ENCODE measurements at places on chromosomes 4 and X. TPM values are rescaled to one million over a fixed set of nuclear protein-coding genes. Genes with fewer than 3 reads are reported as not detected.

DNA sequence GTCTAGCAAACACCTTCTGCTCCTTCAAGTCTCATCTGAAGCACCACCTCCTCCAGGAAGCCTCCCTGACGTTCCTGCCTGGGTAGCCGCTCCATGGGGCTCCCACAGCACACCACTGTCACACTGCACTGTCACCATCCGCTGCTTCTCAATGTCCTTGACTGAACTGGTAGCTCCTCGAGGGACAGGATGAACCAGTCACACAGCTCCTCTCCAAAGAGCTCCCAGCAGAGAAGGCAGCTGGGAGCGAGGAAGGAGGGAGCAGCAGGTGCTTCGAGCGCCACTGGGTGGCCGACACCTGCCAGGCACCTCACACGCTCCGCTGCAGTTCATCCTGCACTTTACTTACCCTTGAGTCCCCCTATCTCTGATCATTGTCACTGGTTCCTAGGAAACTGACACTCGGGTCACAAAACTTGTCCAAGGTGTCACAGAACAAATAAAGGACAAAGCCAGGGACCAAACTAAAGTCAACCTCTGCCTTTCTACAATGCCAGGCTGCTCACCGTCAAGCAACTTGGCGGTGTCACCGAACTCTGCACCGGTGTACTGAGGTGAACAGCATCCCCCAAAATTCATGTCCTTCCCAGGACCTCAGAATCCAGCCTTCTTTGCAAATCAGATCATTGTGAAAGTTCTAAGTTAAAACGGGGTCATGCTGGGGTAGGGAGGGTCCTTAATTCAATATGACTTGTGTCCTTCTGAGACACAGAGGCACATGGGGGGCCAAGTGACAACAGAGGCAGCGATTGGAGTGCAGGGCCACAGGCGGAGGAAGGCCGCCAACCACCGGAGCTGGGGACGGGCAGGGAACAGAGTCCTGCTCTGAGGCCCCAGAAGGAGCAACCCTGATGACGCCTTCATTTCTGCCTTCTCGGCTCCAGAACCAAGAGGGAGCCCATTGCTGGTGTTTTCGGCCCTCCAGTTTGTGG, 5.5 kb upstream of the S100P start:
- no peak for DNase-seq

DNA sequence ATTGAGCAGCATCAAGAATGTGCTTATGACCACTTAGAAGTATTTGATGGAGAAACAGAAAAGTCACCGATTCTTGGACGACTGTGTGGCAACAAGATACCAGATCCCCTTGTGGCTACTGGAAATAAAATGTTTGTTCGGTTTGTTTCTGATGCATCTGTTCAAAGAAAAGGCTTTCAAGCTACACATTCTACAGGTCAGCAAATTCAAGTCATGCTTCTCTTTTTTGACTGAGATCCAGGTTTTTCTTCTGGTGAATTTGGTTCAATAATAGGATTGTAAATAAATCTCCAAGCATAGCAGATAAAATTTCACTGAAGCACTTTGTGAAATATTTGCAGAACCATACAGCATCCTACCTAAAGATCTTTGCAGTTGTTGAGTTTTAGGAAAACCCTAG, 218.1 kb downstream of the TLL1 start:
- peak; percentile 3 for DNase-seq

GRCh38 chr4:189088780-189089179, 851.9 kb upstream of the FRG1 start:
- no peak for DNase-seq

GRCh38 chr4:178314287-178314686, 872.0 kb upstream of the AGA start:
- no peak for DNase-seq

DNA sequence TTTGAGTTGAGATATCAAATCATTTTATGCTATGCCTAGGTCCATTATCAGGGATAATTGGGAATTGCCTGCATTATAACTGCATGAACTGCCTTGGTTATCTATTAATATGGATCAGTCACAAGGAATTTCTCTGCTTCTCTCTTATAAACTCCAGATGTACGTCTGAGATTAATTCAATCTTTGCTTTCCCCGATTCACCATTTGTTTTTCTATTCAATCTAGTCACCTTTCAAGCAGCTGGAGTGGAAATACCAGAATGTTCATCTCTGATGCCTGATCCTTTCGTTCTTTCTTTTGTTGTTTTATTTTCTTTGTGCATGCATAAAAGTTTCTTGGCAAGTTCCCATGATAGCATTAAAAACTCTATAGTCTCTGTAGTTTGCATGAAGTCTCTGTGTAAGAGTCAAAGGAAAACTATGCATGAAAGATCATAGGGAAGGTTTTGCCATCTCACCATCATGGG, 22.6 kb downstream of the SYNPO2 start:
- no peak for DNase-seq

DNA sequence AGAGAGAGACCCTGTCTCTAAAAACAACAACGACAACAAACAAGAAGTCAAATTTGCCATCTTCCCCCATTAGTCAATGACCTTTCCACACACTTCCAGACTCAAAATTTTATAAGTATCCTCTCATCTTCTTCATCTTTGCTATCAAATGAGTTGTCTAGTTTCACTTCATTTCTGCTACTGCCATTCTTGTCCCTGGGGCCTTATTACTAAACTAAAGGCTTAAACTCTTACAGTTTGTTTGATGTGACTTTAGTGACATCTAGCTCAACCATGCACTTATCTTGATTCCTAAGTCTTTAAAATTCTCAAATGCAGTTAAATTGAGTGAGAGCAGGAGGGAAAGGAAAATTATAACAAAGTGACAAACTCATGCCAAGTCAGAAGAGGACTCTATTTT, 271.8 kb upstream of the GK2 start:
- no peak for DNase-seq

- DNase-seq = no peak
These were observed 63.4 kb downstream of the SLC9A7 start for GRCh38 chrX:46695491-46695890.

- no peak for DNase-seq
These were observed 51.4 kb upstream of the PCDH18 start for GRCh38 chr4:137583671-137584070.

DNA sequence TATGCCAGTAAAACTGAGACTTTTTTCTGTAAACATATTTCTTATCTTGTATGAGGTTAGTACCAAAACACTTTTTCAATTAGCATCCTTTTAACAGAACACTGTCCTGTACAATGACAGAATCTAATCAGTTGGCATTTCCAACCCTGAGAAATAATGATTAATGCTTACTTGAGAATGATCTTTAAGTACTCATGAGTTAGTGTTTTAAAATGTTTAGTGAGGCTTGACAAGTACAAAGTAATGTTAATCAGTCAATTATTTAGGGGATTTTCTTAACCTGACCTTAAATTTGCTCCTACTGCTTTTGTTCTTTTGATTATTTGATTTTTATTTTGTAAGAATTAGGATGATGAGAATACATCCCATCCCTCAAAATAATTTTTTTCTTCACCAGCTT, 496.5 kb downstream of the RPA4 start:
- no peak for DNase-seq

GRCh38 chr4:25110527-25111329, 49.5 kb downstream of the SEPSECS start:
- no peak for DNase-seq

- peak; percentile 67 for DNase-seq
These were observed 58.1 kb upstream of the PARM1 start for GRCh38 chr4:74874753-74875367.

GRCh38 chrX:46959985-46960700, 47.9 kb downstream of the JADE3 start:
- no peak for DNase-seq

DNA sequence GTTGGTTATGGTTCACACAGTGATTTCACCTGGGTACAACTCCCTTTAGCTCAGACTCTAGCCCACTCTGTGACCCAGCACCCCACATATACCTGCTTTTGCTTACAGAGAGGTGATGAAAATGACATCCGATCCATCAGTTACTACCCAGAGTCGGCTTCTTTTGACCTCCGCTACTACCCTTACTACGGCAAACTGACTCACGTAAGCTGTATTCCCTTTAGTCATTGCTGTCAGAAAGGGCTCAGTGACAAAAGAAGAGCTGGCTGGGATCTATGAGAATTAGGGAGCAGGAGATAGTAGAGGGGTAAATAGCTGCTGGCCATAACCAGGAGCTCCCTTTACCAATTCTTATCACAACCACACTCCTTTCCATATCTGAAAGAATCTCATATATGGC, 16.7 kb downstream of the ATP1B4 start:
- DNase-seq = no peak

- no peak for DNase-seq
These were observed 95.5 kb upstream of the KLHL13 start for GRCh38 chrX:118211891-118212816.

- no peak for DNase-seq
These were observed 46.1 kb downstream of the PSAPL1 start for GRCh38 chr4:7388627-7389026.

- no peak for DNase-seq
These were observed 139.2 kb downstream of the LINC00632 start for GRCh38 chrX:140848800-140849199.

DNA sequence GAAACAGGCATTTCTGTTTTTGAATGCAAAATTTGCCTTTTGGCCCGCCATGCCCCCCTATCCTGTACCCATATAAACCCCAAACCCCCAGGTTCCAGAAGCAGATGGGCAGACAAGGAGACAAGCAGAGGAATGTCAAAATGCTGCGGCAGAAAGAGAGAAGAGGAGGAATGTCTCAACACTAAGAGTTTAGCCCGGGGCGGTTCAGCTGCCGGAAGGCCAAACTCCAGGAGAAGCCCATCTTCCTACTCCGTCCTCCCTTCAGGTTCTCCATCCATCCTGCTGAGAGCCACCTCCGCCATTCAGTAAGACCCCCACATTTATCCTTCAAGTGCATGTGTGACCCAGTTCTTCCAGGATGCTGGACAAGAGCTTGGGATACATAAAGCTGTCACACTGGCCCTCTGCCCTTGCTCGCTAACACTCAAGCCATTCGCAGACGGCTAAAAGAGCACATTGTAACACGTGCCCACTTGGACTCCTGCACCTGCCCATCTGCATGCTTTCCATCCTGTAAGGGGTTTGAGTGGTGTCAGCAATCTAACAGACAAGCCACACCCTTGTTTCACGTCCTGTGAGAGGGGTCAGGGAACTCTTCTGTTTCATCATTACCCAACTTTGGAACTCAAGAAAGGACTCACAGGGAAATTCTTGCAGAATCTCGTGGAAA, 31.3 kb downstream of the TLR10 start:
- DNase-seq = no peak

DNA sequence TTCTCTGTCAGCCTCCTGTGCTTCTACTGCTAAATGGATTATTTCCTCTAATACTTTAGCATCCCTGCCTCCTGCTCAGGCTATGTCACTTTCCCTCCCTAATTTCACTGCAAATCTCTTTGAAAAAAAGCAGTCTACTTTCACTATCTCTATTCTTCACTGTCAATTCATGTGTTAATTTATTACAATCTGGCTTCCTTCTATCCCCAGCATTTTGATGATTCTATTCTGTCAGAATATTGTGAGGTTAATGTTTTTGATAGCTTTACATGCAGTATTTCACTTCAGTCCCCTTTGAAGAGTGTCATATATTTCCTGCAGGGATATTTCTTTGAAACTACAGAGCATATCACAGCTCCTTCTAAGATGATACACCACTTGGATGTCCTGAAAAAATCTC, 203.2 kb downstream of the GRID2 start:
- no peak for DNase-seq

GRCh38 chr4:25406081-25406692, 29.1 kb downstream of the ANAPC4 start:
- no peak for DNase-seq

GRCh38 chr4:105058177-105058812, 88.4 kb upstream of the TET2 start:
- DNase-seq = no peak

DNA sequence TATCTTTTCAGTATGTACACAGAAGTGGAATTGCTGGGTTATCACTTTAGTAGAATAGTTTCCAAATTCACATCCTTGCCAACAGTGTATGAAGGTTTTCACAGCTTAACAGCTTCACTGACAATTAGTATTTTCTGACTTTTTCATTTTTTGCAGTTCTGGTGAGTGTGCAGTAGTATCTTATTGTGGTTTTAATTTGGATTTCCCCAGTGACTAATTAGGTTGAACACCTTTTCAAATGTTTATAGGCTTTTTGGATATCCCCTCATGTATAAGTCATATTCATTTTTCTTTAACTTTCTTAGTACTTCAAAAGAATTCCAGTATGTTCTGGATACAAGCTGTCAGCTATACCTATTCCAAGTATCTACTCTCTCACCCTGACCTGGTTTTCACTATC, 37.1 kb downstream of the BRCC3 start:
- no peak for DNase-seq

- DNase-seq = no peak
These were observed 176.1 kb downstream of the CORIN start for GRCh38 chr4:47661741-47662140.

- no peak for DNase-seq
These were observed 388.6 kb downstream of the PCDH7 start for GRCh38 chr4:31108762-31109161.

GRCh38 chr4:165512424-165512823, 133.6 kb downstream of the CPE start:
- DNase-seq = no peak

- peak; percentile 8 for DNase-seq
These were observed 839 bp downstream of the QDPR start for GRCh38 chr4:17511051-17511450.

GRCh38 chr4:10181745-10182445, 65.3 kb upstream of the WDR1 start:
- DNase-seq = no peak

- DNase-seq = no peak
These were observed 75.6 kb downstream of the SYTL5 start for GRCh38 chrX:38081909-38082308.

- no peak for DNase-seq
These were observed 16.2 kb downstream of the RBM47 start for GRCh38 chr4:40613456-40613855.

DNA sequence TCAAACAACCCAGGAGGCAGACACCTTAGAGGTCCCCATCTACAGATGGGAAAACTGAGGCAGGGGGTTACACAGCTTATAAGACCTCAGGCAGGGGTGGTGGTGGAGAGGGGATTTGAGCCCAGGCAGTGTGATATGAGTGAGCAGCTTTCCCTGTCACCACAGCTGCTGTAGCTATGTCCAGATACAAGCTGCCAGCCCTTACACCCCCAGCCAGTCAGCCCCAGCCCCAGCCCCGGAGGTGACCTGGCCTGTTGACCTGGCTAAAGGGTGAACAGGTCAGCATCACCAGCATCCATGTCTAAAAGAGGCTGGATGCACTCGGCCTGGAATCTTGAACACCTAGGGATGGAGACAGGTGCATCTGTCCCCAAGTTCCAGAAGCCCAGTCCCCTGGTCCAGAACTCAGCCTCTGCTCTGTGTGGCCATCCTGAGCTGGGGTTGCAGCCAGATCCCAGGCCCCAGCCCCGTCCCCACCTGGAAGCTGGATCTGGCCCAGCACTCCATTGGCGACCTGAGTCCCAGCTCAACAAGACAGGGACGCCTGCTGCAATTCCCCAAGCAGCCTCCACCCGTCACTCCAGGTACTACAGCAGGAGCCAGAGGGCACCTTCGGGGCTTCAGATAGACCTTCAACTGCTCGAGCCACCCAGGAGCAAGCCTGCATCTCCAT, 89.5 kb downstream of the JAKMIP1 start:
- no peak for DNase-seq

The EDA gene
- 20.7 TPM for polyA plus RNA-seq

The SEPSECS gene
- 9.7 TPM for polyA plus RNA-seq

The SUPT20HL2 gene
- polyA plus RNA-seq = 0.18 TPM

The LINC00632 gene
- polyA plus RNA-seq = 5.9 TPM

The ITIH6 gene
- polyA plus RNA-seq = 0.80 TPM

The ALG13 gene
- 33.8 TPM for polyA plus RNA-seq

The TGIF2LX gene
- polyA plus RNA-seq = not detected

The VSIG4 gene
- 16.2 TPM for polyA plus RNA-seq

The VCX2 gene
- polyA plus RNA-seq = not detected

The RXFP1 gene
- polyA plus RNA-seq = 0.19 TPM

The HPGD gene
- 6.1 TPM for polyA plus RNA-seq

Measured in hindlimb muscle (tissue), 1 donor.